NCI-H2171 (cell line): ENCODE measurements at places on chromosomes 3 and 15.

DNA sequence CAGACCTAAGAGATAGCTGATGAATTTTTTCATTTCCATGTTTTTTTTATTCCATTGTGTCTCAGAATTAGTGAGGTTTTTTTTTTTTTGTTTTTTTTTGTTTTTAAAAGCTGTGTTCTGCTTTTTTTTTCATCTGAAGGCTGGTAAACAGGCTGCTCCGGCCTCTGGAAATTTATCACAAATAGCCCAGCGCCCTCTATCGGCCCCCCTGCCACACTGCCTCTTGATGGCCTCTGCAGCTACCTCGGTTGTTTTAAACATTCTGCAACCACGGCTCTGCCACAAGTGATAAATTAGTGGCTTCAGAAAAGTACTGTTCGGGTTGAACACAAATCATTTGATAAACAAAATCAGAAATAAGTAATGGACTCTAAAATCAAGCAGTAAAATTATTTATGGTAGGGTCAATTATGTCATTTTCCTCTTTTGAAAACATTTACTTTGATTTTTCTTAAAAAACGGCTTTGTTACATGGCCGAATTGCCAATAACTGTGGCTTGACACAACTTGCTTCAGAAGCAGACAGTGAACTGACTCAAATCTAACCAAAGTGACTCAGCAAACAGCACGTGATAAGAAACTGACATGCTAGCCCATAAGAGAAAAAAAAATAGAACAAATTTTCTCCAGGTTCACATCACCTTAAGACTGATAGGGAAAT lies 87.8 kb downstream of the RSL24D1 start:
- DNase-seq: peak; percentile 62

GRCh38 chr3:28726840-28727239 lies 378.2 kb upstream of the AZI2 start:
- no peak for DNase-seq

- DNase-seq: no peak
Observed at GRCh38 chr3:188184649-188185048, 30.7 kb downstream of the LPP start.

GRCh38 chr3:171401432-171401831 lies 58.8 kb downstream of the TNIK start:
- DNase-seq: peak; percentile 93

DNA sequence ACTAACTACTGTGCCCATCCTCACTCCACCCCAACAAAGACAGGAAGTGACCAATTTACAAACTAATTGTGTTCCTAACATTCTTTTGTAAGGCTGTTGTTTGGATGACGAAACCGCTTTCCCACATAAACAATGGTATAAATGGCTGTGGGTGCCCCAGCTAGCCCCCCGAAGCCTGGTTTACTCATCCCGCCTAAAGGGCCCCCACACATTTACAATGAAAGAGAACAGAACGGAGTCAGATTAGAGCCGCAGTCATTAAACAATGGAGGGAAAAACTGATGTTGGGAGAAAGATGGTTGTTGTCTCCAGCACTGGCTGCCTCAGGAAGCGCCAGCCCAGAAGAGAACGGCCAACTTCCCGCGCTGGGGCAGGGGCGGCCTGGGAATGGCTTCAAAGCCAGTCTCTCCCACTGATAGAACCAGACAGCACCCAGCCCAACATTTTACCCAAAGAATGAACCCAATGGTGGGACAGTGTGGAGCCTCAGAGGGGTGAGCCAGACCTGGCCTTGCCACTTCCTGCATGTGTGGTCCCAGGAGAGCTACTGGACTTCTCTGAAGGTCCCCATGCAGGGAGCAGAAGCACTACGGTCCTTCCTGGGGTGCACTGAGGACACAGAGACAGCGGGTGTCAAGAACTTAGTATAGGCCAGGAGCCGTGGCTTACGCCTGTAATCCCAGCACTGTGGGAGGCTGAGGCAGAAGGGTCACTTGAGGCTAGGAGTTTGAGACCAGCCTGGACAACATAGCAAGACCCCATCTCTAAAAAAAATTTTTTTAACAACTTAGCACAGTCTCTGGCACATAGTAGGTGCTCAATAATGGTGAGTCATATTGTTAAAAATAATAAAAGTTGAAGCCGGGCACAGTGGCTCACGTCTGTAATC lies 75.8 kb upstream of the GATA2 start:
- DNase-seq: no peak

GRCh38 chr3:141412087-141412935 lies 44.0 kb downstream of the ZBTB38 start:
- peak; percentile 4 for DNase-seq
